A549 treated with dexamethasone at 1 μM for 4 hours (cell line): ENCODE measurements at places on chromosomes 12 and 14. TPM values are rescaled to one million over a fixed set of nuclear protein-coding genes. Genes with fewer than 3 reads are reported as not detected.

The KLHL33 gene
- total RNA-seq = 0.01 TPM in 1 of 5 replicates, not detected in the others

The PRH2 gene
- 0.26 to 0.27 TPM in 2 of 5 replicates, not detected in the others for total RNA-seq

The C12orf54 gene
- total RNA-seq = not detected in 5 replicates

The TAC3 gene
- total RNA-seq = 0.11 to 0.15 TPM in 2 of 5 replicates, not detected in the others

The AKAP6 gene
- 0.29 to 0.70 TPM (median 0.41 TPM) in 5 replicates for total RNA-seq

The AKAP3 gene
- total RNA-seq = 0.02 to 0.30 TPM (median 0.11 TPM) in 5 replicates

The VRTN gene
- total RNA-seq = 0.08 TPM in 1 of 5 replicates, not detected in the others

The KIF21A gene
- total RNA-seq = 15.8 to 23.3 TPM (median 21.4 TPM) in 5 replicates

The BORCS5 gene
- total RNA-seq = 7.4 to 9.7 TPM (median 8.6 TPM) in 5 replicates

The KCTD10 gene
- 44.0 to 57.7 TPM (median 50.0 TPM) in 5 replicates for total RNA-seq

The SERPINA10 gene
- total RNA-seq = 0.04 TPM in 1 of 5 replicates, not detected in the others

The ERC1 gene
- total RNA-seq = 12.8 to 18.4 TPM (median 17.8 TPM) in 5 replicates

The LMNTD1 gene
- total RNA-seq = 0.15 TPM in 1 of 5 replicates, not detected in the others

The ABCD2 gene
- 0.01 TPM in 1 of 5 replicates, not detected in the others for total RNA-seq

The SERPINA3 gene
- 10.4 to 14.2 TPM (median 12.6 TPM) in 5 replicates for total RNA-seq

The SIX4 gene
- total RNA-seq = 1.7 to 3.1 TPM (median 2.8 TPM) in 5 replicates

The FAM222A gene
- 3.3 to 7.0 TPM (median 5.8 TPM) in 5 replicates for total RNA-seq

The CCDC184 gene
- total RNA-seq = 2.3 to 3.1 TPM (median 2.9 TPM) in 5 replicates

The PLCZ1 gene
- total RNA-seq = not detected in 5 replicates

The SAMD15 gene
- total RNA-seq = 1.7 to 2.6 TPM (median 2.2 TPM) in 5 replicates

The HRK gene
- 1.3 to 2.1 TPM (median 1.6 TPM) in 5 replicates for total RNA-seq

The TCTN2 gene
- 11.9 to 13.7 TPM (median 13.2 TPM) in 5 replicates for total RNA-seq

The ENO2 gene
- 28.2 to 31.8 TPM (median 30.8 TPM) in 5 replicates for total RNA-seq

The PRB4 gene
- total RNA-seq = not detected in 5 replicates

The MAP3K9 gene
- 4.8 to 7.9 TPM (median 6.8 TPM) in 5 replicates for total RNA-seq
